ENCODE measurements at places on chromosomes 5 and 9.

- no peak for DNase-seq
These were observed 633.1 kb upstream of the TYRP1 start for GRCh38 chr9:12060067-12060466.

- no peak for DNase-seq
These were observed 181.8 kb downstream of the ASTN2 start for GRCh38 chr9:117233016-117233415.

GRCh38 chr5:36703245-36703860, 96.9 kb downstream of the SLC1A3 start:
- DNase-seq = no peak

DNA sequence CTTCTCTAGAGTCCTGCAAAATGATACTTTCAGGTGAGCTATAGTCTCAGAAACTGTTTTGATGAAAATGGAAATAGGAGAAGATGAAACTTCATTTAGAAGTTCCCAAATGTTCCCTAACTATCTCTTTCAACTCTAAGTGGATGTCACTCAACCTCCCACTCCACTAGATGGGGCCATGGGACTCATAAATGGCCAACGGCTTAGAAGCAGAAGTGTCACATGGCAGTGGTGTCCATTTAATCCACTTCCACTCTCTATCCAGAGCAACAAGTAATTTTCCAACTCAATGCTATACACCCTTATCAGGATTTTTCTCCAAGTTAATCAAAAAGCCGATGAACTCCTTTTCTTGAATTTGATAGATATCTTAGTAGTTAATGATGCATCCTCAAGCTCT, 295.7 kb downstream of the EDIL3 start:
- peak; percentile 2 for DNase-seq

DNA sequence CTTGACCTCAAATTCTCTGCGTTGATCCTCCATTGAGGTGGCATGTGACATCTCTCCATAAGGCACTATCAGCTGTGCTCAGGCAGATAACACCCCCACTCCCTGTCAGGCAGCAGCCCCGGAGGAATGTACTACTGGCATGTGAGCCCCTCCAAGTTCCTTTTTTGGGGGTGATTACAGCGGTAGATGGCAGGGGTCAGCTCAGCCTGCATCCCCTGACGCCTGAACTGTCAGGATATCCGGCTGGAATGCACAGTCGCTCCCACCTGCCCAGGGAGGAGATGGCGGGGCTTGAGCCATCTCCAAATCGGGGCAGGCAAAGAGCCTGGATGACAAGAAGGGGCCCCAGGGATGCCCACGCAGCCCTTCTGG, 40.8 kb downstream of the FAM78A start:
- no peak for DNase-seq

DNA sequence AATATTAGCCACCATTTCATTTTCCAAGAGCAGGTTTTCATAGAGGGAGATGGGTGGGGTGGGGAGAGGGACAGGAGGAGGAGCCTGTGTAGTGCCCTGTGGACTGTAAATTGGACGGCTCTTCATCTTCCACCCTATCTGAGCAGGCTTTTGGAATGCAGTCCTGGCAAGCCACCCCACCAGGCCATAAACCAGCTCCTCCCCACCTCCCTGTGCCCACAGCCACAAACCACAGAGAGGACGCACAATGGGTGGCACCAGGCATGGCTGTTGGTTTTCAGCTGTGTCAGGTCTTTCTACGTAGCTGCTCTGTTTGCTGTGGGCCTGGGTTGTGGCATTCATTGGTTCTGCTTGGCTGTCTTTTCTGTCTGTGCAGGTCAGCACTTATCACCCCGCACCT, 58.0 kb downstream of the PLAC8L1 start:
- no peak for DNase-seq

- no peak for DNase-seq
These were observed 351.2 kb downstream of the MLLT3 start for GRCh38 chr9:20271096-20271495.

- DNase-seq = no peak
These were observed 24.1 kb upstream of the PTGS1 start for GRCh38 chr9:122346478-122347347.

- peak; percentile 77 for DNase-seq
These were observed 88.5 kb downstream of the FAM174A start for GRCh38 chr5:100623719-100624118.

DNA sequence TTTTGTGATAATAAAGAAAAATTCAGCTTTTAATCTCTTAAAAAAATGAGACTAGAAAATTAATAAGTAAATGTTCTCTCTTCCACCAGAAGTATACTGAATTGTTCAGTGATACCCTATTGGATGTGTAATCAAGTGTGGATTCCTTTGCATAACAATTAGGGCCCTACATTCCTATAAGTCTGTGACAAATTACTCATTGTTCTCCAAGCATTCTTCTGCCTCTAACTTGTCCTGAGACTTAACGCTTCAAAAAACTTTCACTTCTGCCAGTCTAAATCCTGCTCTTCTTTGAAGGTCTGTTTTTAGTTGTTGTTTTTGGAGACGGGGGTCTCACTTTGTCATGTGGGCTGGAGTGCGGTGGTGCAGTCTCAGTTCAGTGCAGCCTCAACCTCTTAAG, 9.2 kb upstream of the DDX46 start:
- DNase-seq = no peak

DNA sequence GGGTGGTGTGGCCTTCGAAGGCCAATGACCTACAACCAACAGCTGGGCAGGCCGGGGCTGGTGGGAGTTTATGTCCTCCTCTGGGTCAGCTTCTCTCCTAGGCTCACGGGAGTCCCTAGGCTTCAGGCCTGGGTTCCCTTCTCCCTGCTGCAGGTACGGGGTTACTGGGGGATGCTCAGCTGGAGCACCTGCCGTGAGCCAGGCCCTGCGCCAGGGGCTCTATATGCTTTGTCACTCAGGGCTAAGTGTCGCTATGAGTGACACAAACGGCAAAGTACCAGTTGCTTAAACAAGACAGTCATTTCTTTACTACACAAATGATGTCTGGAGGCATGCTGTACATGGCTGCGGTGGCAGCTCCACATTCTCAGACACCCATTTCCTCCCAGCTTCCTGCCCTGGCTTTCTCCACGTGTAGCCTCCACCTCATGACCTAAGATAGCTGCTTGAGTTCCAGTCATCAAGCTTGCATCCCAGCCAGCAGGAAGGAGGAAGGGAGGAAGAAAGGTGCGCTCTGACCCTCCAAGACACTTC, 22.5 kb upstream of the NINJ1 start:
- no peak for DNase-seq

GRCh38 chr5:95770830-95771708, 39.9 kb downstream of the RHOBTB3 start:
- no peak for DNase-seq
